ENCODE measurements at places on chromosomes 3 and 15.

- no peak for DNase-seq
Observed at GRCh38 chr3:124121379-124122312, 129.7 kb upstream of the ROPN1 start.

GRCh38 chr3:134229038-134229437 is 21.6 kb downstream of the RYK start:
- no peak for DNase-seq

DNA sequence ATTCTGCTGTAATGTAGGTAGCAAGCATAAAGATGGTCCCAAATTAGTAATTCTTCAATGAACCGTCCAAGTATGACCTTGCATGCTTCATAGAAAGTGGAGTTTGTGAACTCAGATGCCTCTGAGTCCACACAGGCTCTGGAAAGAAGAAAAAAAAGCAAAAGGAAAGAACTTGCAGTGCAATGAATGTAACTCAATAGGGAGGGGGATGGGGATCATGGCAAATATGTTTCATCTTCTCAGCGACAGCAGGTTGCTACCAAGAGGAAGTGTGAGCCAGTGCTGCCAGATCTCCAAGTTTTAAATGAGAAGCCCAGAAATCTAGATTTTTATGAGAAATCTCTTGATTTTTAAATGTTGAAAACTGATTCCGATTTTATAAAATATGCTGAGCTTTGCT is 50.3 kb downstream of the IL20RB start:
- DNase-seq = no peak

GRCh38 chr3:172211123-172211522 is 171.7 kb downstream of the FNDC3B start:
- DNase-seq = no peak

GRCh38 chr15:89322822-89323221 is 11.8 kb downstream of the POLG start:
- no peak for DNase-seq

GRCh38 chr3:67863869-67864268 is 209.5 kb upstream of the SUCLG2 start:
- no peak for DNase-seq

DNA sequence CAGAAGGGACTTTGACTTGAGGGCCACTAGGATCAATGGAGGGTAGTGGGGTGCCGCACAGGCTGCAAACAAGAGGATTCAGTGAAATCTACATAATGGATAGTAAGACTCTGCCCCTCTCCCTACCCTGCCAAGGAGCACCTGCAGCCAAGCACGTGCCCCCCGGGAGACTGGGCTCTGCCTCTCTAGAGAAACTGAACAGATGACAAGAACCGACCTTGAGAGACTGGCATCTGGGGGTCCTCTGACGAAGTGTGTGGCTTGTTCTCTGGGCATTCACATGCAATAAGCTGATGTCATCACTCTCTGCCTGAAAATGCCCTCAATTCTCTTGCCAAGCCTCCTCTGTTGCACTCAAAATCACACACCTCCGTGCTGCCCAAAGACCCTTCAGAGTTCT is 132.3 kb downstream of the FAM43A start:
- no peak for DNase-seq

DNA sequence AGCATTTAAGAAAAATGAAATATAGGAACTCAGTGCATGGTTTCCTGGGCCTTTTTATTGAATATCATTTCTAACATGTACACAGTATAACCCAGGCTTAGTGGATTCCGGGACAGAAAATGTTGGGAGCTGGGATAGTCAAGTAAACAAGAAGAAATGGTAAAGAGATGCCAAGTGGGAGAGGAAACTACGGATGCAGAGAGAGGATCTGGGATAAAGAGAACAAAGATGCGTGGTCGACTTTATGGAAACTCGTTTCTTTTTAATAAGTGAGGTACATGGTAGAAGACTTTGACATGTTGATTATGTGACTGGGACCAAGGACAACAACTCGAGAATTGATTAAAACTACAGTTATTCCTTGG is 1.2 kb upstream of the GPR176 start:
- DNase-seq = no peak

DNA sequence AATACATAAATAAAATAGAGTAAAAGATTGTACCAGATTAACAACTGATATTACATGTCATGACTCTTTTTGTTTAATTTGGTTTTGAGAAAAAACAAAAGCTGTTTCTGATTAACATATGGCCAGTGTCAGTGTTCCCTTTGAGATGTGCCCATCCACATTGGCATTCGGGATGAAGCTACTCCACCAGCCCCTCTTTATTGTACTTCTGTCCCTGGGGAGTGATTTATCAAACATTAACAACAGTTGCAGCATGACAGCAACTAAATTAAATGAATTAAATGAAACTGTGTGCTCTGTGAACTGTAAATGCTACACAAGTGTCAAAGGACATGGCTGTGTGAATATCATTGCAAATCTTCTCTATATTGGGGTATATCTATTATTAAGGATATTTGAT is 25.9 kb upstream of the MTMR10 start:
- no peak for DNase-seq

DNA sequence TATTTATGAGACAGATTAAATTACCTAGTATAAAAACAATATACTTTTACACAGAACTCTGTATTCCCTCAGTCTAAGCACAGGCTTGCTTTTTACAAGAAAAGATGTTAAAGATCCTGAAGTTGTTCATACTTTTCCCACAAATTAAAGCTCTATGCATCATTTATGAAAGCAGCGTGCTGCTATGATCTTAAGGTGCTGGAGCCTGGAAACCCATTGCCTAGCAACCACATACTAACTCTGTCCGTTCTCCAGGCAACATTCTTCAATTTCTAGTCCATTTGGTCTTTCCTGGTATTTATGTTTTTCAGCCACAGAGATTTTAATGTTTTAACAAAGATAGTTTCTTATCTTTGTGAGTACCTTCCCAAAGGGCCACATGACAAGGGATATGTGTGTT is 312.0 kb downstream of the DOCK3 start:
- no peak for DNase-seq

GRCh38 chr3:67529915-67530314 is 124.5 kb downstream of the SUCLG2 start:
- DNase-seq = no peak

DNA sequence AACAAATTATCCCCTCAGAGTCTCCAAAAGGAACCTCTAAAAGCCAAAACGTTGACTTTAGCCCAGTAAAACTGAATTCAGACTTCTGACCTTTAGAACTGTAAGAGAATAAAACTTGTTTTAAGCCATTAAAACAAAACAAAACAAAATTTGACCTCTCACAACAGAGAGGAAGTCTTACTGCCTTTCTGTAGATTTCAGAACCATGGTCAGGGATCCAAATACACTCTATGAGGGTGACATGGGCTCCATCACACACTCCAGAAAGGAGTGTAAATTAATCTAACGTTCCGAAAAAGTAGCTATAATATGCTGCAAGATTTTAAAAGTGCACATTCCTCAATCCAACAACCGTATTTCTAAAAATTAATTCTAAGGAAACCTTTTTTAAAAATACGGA is 19.2 kb upstream of the RPL14 start:
- no peak for DNase-seq

DNA sequence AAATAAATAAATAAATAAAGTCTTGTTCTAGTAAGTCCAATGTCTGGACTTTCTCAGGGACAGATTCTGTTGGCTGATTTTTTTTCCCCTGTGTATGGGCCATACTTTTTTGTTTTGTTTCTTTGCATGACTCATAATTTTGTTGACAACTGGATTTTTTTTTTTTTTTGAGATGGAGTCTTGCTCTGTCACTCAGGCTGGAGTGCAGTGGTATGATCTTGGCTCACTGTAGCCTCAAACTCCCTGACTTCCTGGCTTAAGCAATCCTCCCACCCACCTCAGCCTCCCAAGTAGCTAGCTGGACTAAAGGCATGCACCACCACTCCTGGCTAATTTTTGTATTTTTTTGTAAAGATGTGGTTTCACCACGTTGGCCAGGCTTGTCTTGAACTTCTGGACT is 38.9 kb downstream of the TICRR start:
- no peak for DNase-seq

DNA sequence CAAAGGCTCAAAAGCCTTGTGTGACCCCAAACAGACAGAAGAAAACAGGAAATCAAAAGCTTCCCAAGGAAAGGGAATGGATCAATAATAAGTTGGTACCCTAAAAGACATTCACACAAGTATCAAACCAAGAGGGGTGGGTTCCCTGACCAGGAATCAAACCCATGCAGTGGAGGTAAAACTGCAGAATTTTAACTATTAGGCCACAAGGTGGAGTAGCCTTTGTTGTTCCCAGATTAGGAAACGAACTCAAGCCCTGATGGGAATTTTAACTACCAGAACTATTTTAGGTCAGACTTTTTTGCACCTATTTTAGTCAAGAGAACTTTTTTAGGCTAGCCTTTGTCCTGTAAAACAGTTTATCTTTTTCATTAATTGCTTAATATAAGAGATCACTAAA is 31.4 kb downstream of the SETMAR start:
- DNase-seq = no peak

GRCh38 chr3:160927620-160928019 is 171.6 kb downstream of the PPM1L start:
- DNase-seq = no peak

DNA sequence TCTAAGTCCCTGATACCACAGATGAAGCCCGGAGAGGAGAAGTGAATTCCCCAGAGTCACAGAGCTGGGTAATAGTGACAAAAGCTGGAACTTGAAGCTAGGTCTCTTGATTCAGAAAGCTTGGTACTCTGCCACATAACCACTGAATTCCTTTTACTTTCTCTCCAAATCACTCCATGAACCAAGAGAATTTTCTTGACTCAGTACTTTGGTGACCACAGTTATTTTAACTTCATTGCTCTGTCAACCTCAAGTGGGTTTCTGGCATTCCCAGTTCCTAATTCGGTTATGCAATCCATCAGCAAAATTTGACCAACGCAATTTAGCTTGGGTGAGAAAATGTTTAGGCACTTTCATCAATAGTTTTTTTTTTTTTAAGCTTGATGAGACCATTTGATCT is 61.0 kb upstream of the PPARG start:
- no peak for DNase-seq

GRCh38 chr3:140376136-140376889 is 301.6 kb upstream of the TRIM42 start:
- no peak for DNase-seq

DNA sequence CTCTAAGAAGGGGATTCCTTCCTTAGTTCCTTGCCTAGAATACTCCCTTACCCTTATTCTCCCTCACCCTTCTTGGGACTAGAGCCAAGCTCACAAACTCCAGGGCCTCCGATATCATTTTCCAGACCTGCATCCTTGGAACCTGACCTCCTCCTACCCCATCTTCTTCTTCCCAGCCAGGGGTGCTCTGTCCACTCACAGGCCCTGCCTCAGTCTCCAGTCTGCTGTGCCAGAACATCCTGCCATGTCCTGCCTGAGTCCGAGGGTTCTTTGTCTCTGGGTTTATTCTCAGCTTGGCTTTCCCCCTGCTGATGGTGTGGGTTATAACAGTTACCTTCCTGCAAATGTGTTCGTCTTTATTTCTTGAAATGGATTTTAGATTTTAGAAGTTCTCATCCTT is 59.9 kb upstream of the MCF2L2 start:
- no peak for DNase-seq

GRCh38 chr15:93332168-93332553 is 243.2 kb upstream of the RGMA start:
- DNase-seq = no peak

GRCh38 chr3:44236485-44236908 is 5.2 kb upstream of the TOPAZ1 start:
- no peak for DNase-seq

DNA sequence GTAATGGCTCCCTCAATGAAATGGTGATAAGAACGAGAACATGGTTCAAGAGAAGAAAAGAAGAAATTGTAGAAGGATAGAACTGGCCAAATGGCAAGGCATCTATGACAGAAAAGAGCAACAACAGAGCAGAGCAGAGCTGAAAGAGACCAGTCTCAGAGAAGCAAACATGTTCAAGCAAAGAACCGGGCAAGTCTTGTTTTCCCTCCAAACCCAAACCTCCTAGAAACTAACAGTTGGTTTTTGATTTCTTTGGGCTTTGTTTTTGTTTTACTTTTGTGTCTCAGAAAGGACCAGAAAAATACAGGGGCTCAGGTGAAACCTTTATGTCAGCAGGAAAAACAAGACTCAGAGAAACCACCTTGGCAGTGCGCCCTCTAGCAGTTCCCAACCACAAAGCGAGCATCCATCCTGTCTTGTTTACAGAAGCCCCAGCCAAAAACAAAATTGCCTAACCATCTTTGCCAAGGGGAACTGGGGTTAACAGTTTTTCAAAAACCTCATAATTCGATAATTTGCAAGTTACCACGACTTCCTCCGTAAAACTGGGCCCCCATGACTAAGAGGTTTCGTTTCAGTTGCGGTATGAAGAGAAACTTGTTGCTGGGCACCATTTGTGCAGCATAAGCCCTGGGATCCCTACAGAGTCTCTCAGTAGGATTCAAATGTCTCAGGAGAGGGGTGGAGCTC is 159.2 kb upstream of the SLC24A5 start:
- DNase-seq = no peak

GRCh38 chr15:99103279-99103678 is 1.6 kb upstream of the SYNM start:
- DNase-seq = no peak

All from head of caudate nucleus (tissue), 42 donors.